Stimulated activated CD8-positive, alpha-beta memory T cell treated with anti-CD3 and anti-CD28 coated beads, Interleukin-15, amount 100 ng/mL, for 48 hours (primary cell): ENCODE measurements at places on chromosomes 11 and 22.

DNA sequence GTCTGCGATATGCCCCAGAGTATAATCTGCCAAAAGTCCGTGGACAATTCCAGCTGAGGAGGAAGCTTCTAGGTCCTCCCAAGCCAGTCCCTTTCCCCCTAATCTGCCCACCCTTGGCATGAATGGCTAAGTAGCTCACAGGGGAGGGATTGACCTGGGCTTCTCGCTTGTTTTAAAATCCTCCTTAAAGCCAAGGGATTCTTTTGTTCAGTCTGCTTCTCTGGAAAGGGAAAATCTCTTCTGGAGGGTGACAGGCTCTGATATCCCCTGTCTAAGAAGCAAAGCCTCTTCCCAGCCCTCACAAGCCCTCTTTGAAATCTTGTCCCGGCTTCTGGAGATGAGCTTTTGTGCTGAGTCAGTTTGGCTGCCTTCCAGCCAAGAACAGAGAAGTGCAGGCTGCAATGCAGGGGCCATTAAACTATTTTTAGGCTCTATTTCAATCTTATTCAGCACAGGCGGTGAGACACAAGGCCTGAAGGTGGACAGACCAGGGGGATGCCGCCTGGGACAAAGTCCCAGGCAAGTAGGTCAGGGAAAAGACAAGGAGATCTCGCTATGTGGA is 23.9 kb downstream of the NEFH start:
- DNase-seq: no peak

GRCh38 chr11:23704183-23704582 is 792.7 kb upstream of the LUZP2 start:
- DNase-seq: no peak

GRCh38 chr11:123543797-123544196 is 110.6 kb downstream of the SCN3B start:
- no peak for DNase-seq

DNA sequence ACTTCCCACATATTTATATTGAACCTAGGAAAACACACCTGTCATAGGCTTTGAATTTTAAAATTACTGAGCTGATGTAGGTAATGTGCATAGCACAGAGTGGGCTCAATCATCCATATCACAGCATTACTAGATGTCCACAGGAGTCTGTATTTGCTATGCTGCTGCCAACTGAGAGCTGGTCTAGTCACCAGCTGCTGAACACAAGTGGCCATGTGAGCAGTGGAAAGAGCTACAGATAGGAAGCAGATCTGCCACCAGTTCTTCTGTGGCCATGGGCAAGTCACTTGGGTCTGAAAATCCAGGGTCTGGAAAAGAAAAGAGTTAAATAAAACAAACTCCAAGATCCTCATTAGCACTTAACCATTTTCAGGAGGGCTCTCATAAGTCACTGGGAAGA is 91.8 kb downstream of the APIP start:
- DNase-seq: no peak

- DNase-seq: no peak
Observed at GRCh38 chr22:41240377-41241132, at the start of gene CHADL. TSS of gene CHADL (minus strand) at chr22:41240931. CDS start at chr22:41240881, 50 bp downstream.

DNA sequence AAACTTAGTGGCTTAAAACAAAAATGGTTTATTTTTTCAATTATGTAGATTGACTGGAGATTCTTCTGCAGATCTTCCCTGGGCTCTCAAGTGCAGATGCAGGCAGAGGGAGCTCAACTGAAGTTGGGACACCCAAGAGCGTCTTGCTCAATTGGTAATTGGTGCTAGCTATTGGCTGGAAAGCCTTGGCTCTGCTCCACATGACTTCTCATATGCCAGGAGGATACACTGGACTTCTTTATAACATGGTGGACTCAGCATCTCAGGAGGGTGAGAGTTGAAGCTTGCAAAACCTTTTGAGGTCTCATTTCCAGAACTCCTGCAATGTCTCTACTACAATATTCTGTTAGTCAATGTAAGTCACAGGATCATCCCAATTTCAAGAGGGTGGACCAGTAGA is 42.2 kb upstream of the PRSS23 start:
- no peak for DNase-seq

GRCh38 chr11:1565173-1565903 is 6.7 kb downstream of the DUSP8 start:
- no peak for DNase-seq

GRCh38 chr11:118090545-118091162 is 3.9 kb upstream of the SMIM35 start:
- no peak for DNase-seq
